Natural killer cell treated with Interleukin-12 subunit alpha and Interleukin-12 subunit beta and Interleukin-15 and Interleukin-18, amount 100 ng/mL, for 72 hours (primary cell): ENCODE measurements at places on chromosomes 11 and 22. TPM values are rescaled to one million over a fixed set of nuclear protein-coding genes. Genes with fewer than 3 reads are reported as not detected.

GRCh38 chr11:77801477-77801876, 19.0 kb downstream of the RSF1 start:
- no peak for DNase-seq
- peaks cover 29% of the 10 kb centered on the region for H3K4me1 ChIP-seq
- H3K36me3 ChIP-seq: no peaks in the 10 kb centered on the region
- no peak overlapping the region for H3K4me3 ChIP-seq

- no peak overlapping the region for H3K4me3 ChIP-seq
- no peak overlapping the region for H3K27ac ChIP-seq
- no peaks in the 10 kb centered on the region for H3K27me3 ChIP-seq
- no peak for DNase-seq
- H3K36me3 ChIP-seq: peaks cover 13% of the 10 kb centered on the region
These were observed 38.2 kb downstream of the SERPIND1 start for GRCh38 chr22:20811971-20812660.

- H3K36me3 ChIP-seq: peaks cover 14% of the 10 kb centered on the region
- DNase-seq: peak; percentile 70
- H3K4me3 ChIP-seq: peak overlapping the region; percentile 100
These were observed 600 bp downstream of the FCHSD2 start for GRCh38 chr11:73141309-73142127.

GRCh38 chr22:22673628-22674027, 29.2 kb downstream of the GGTLC2 start:
- peaks cover 22% of the 10 kb centered on the region for H3K4me1 ChIP-seq
- no peak for DNase-seq
- no peak overlapping the region for H3K4me3 ChIP-seq

DNA sequence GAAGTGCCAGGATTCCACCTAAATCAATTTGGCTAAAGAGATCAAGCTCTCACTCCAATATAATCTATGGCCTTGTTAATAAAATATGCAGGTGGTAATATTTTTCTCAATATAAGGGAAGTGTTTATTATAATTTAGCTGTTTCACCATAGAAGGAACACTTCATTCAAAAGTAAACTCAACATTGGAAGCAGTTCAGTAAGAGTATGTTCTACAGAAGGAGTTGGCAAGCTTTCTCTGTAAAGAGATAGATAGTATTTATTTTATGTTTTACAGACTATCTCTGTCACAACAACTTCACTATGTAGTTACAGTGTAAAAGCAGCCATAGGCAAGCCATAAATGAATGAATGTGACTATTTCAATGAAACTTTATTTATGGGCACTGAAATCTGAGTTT, 313.6 kb upstream of the ANO3 start:
- no peak for DNase-seq
- H3K4me3 ChIP-seq: no peak overlapping the region
- no peaks in the 10 kb centered on the region for H3K4me1 ChIP-seq
- H3K27ac ChIP-seq: no peak overlapping the region

- H3K4me1 ChIP-seq: peaks cover 6% of the 10 kb centered on the region
- H3K27ac ChIP-seq: no peak overlapping the region
These were observed 1.5 kb downstream of the MIOX start for GRCh38 chr22:50488006-50488677.

DNA sequence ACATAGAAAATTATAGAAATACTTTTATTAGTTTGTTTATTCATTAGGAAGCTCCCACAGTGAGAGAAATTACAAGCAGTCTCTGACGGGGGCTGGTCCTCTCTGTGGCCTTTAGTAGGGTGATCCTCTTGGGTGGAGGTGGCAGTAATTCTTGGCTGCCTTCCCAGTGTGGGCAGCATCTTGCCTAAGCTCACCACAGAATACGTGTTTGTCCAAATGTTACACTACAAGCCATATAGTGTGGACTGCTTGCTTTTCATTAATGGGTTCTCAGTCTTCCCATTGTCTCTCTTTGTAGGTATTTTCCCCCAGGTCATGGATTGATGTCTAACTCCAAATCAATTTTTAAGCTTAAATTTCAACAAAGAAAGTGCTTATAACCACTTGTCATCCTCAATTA, 43.3 kb downstream of the ENDOD1 start:
- H3K27ac ChIP-seq: no peak overlapping the region
- H3K36me3 ChIP-seq: peaks cover 6% of the 10 kb centered on the region
- H3K27me3 ChIP-seq: no peaks in the 10 kb centered on the region
- H3K4me1 ChIP-seq: no peaks in the 10 kb centered on the region

GRCh38 chr11:104404231-104405175, 240.6 kb upstream of the PDGFD start:
- H3K36me3 ChIP-seq: no peaks in the 10 kb centered on the region
- H3K4me3 ChIP-seq: no peak overlapping the region
- no peak overlapping the region for H3K27ac ChIP-seq
- H3K4me1 ChIP-seq: no peaks in the 10 kb centered on the region
- H3K27me3 ChIP-seq: no peaks in the 10 kb centered on the region
- no peak for DNase-seq

C22orf31 gene
- total RNA-seq: not detected

CRYBB3 gene
- total RNA-seq: not detected
